Stimulated activated memory B cell treated with anti-CD40 and anti-IgM and Interleukin-4, amounts not matched to agents 10 μg/mL and 1 μg/mL and 100 μg/mL, for 72 hours (primary cell): ENCODE measurements at places on chromosomes 13 and 19.

- ATAC-seq, result no peak
Observed at GRCh38 chr19:51138549-51138979, 3.5 kb upstream of the SIGLEC7 start.

- ATAC-seq, result no peak
Observed at GRCh38 chr19:48797103-48797502, 13.7 kb downstream of the BCAT2 start.

- ATAC-seq, result no peak
Observed at GRCh38 chr19:2042485-2043250, 8.4 kb downstream of the MKNK2 start.

DNA sequence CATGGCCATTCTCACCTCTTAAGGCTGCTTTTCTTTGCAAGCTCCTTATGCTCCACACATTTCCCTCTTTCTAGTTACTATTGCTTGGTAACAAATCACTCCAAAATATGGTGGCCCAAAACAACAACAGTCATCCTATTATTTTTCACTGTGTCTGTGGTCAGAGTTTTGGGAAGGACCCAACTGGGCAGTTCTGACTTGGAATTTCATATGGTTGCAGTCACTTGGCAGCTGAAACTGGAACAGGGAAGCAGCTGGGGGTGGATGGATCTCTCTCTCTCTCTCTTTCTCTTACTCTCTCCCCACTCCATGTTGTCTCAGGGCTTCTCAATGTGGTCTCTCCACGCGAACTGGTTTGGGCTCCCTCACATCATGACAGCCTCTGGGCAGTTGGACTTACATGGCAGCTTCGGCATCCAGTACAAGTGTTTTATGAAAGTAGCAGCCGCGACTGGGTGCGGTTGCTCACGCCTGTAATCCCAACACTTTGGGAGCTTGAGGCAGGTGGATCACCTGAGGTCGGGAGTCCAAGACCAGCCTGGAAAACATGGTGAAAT lies 39.6 kb downstream of the NUMBL start:
- no peak for ATAC-seq

DNA sequence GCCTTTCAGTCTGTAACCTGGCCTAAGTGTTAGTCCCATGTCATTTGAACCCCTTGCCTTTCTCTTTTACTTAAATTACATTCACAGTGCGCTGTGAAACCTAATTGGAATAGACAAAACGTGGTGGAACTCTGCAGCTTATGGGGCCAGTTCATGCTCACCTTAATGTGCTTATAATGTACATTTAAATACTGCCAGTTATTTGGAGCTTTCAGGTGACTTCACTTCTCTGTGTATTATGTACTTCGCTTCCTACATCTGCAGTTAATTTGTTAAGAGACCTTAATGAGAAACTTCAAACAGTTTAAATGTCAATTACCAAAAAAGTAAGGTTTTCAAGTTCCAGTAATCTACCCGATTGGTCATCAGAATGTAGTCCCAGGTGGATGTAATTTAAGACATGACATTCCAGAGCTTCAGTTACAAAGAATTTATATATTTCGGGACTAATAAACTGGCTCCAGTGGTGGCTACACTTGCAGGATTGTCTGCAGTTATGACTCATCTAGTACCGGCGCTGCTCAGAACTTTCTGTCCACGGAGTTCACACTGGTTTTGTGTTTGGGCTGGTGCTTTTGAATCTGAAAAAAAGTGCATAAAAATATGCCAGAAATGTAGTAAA lies 125.3 kb downstream of the TM9SF2 start:
- no peak for ATAC-seq

DNA sequence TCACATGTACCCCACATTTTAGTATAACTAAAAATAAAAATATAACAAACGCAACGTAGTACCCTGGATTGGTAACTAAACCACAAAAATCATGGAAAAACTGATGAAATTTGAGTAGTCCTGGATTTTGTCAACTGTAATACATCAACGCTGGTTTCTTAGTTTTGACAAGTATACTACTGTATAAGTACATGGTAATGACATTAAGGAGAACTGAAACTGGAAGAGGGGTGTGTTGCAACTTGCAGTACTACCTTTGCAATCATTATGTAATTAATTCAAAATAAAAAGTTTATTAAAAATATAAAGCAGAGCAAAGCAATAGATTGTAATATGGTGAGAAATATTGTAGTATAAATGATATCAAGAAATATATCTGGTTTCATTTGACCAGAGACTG lies 1158.0 kb upstream of the SPRY2 start:
- ATAC-seq, result no peak

- peak; percentile 84 for ATAC-seq
Observed at GRCh38 chr19:49387936-49388372, at the start of gene KASH5. Gene KASH5 (plus strand): TSS chr19:49388249. CDS start chr19:49390884, 2,635 bp downstream.

- ATAC-seq, result no peak
Observed at GRCh38 chr13:24212254-24212653, 51.7 kb downstream of the SPATA13 start.

DNA sequence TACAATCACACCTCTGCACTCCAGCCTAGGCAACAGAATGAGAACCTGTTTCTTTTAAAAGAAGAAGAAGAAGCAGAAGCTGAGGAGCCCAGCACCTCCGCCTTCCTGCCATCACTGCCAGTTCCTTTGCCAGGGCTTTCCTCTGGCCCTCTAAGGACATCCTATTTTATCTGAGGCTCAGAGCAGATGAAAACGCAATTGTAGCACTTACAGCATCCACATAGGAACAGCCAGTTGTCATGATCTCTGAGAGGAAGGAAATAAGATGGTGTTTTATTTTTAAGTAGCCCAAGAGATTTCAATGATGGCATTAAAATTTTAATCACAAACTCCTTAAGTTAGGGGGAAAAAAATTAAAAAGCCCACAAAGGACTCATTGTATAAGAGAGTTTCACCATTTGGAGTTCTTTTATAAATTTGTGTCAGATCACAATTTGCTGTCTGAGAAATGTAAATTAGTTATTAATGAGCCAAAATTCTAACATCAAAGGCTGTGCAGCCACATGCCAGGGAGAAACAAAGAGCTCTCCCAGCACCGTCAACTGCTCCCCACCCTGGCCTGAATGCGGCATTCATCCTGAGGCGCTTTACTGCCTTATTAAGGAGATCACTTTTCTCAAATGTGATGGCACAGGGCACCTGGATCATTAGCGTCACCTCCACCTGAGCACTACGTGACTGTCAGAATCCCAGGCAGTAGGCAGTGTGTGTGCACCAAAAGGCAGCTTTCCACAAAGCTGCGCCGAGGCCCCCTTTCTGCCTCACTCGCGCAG lies 393.0 kb downstream of the FOXO1 start:
- ATAC-seq, result no peak

- no peak for ATAC-seq
Observed at GRCh38 chr13:40341501-40341900, 324.9 kb downstream of the FOXO1 start.

DNA sequence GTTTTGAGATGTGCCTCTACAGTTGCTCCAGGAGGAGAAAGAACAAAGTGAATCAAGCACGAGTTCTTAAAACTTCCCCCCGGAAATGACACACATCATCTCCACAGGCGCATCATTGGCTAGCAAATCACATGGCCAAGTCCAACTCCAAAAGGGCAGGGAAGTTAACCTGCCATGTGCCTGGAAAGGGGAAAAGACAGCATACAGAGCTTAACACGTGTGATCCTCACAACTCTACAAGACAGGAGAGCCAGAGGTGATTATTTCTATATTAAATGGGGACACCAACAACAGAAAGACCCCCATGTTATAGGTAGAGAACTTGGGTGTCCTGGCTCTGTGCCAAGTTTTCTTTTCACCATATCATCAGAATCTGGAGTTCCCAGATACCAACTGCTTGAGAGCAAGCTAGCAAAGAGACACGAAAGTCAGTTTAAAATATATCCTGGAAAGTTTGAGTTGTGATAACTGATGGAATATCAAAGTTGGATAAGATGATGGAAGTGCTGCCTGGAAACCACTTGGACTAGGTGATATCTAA lies 871.1 kb downstream of the UQCRFS1 start:
- ATAC-seq, result no peak

- no peak for ATAC-seq
Observed at GRCh38 chr13:69755101-69755500, 352.5 kb upstream of the ATXN8OS start.

DNA sequence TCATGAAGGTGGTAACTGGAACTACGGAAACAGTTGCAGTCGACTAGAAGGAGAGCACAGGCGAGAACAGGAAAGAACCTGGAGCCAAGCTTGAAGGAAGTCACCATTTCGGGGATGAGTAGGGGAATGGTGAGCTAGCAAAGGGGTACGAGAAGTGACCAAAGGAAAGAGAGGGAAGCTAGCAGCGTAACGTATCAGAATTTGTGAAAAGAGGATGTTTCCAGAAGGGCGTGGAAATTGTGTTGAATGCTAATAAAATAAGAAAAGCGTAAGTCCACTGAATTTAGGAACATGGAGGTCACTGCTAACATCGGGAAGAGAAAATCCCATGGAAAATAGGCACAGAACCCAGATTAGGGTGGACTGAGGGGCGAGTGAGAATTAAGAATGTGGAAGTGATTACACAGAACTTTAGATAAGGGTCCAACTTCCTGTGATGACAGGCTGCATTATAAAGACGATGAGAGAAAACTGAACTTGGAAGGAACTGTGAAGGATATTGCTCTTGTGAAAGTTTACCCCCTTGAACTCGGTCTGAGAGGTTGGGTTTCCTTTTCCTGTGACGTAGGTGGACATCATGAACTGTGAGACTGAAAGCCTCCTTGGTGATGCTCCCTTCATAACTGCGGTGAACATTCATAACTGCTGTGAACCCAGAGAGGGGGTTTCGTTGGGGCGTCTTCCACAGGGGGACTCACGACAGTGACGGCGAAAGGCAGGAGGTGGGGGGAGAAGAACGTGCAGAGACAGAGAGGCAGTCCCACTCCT lies 2.0 kb upstream of the FFAR2 start:
- no peak for ATAC-seq

- ATAC-seq, result peak; percentile 10
Observed at GRCh38 chr19:33407140-33407551, 33.6 kb downstream of the CEBPG start.

DNA sequence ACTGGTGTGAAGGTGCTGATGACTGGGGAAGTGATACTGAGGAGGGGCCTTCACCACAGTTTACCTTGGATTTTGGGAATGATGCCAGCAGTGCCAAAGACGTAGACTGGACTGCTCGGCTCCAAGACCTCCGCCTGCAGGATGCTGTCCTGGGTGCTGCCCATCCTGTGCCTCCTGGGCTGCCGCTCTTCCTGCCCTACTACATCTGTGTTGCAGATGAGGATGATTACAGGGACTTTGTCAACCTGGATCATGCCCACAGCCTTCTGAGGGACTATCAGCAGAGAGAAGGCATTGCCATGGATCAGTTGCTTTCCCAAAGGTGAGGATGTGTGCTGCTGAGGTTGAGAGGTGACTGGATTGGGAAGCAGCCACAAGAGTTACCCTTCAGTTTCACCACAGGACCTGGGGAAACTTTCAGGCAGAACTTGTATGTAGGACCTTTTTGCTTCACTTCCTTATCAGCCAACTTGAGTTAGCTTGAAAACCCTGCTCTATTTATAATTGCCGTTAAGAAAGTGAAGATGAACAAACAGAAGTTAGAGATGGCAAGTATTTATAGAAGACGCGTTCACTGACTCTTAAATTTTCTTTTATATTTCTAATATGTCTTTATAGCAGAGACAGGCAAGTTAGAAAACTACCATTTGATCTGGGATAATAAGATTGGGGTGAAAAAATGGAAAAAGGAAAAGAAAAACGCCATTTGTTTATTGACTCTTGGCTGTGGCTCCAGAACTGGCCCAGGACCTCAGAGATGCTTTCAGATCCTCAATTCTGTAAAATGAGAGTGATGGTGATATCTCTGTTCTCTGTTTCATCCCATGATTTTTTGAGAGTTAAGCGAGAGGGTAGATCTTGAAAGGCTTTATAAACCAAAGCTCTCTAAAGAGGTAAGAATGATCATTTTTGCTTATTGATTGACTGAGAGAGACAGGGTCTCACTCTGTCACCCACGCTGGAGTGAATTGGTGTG lies 5.3 kb downstream of the PDCD2L start:
- ATAC-seq, result peak; percentile 77

- ATAC-seq, result peak; percentile 25
Observed at GRCh38 chr13:30181888-30182651, 125.3 kb downstream of the KATNAL1 start.

DNA sequence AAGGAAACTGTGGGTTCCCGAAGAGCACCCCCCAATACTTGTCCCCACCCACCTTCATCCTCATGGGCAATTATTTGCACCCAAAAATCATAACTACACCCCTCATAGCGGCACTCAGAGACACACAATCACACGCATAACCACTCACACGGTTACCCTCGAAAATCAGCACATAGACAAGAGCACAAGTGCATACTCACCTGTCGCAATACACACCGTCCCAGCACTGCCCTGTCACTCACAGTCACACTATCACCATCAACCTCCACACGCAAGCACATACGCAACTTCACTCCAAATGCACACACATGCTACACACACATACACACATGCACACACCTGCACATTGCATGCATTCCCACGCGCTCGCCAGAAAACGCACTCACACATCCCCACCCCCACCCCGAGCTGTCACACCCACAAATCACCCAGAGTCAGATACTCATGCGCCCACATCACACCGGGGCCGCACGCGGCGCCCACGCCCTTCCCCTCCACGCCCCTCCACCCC lies 535 bp downstream of the COL5A3 start:
- ATAC-seq, result no peak

GRCh38 chr13:97327086-97327485 lies 105.0 kb downstream of the MBNL2 start:
- ATAC-seq, result no peak

GRCh38 chr19:47106821-47107201 lies 6.8 kb downstream of the ZC3H4 start:
- ATAC-seq, result no peak

DNA sequence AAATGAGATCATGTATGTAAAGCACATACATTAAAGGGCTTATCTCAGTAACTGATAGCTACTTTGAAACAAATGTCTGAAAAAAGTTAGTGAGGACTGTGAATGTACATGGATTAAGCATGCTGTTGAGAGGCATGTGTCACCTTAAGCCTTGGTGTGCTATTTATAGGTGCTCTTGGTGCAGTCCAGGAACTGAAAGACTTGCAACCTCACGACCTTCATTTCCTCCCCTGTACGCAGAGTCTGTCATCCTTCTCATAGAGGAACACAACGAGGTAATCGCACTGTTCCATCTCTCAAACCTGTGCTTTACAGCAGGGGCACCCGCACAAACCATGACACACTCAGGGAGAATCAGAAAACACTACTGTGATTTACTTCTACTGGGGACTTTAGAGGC lies 65.6 kb downstream of the UFM1 start:
- peak; percentile 89 for ATAC-seq

GRCh38 chr13:103758222-103758621 lies 692.0 kb upstream of the SLC10A2 start:
- ATAC-seq, result no peak

GRCh38 chr19:15125232-15126067 lies 18.2 kb downstream of the SYDE1 start:
- ATAC-seq, result peak; percentile 97

GRCh38 chr19:16316506-16316882 lies 8.1 kb upstream of the KLF2 start:
- peak; percentile 62 for ATAC-seq
